AG10803 (cell line): ENCODE measurements at places on chromosomes 4 and X.

DNA sequence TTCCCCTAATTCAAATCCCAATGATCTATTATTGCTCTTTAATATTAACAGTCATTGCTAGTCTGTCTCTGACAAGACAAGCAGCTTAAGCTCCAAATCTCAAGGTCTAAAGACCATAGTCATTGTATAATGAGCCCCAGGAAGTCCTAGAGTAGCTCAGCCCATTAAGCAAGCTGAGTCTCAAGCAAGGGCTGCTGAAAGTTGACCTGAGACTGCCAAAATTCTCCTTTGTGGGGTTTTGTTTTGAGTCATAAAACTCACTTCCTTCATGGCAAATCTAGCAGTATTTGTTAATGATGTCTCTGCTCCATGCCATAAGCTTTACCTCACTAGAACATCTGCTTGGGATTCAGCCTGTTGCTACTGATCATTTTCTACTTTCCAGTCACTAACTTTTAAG lies 313.2 kb downstream of the ANTXR2 start:
- no peak for DNase-seq

GRCh38 chr4:102252171-102252570 lies 93.1 kb downstream of the SLC39A8 start:
- DNase-seq = no peak

DNA sequence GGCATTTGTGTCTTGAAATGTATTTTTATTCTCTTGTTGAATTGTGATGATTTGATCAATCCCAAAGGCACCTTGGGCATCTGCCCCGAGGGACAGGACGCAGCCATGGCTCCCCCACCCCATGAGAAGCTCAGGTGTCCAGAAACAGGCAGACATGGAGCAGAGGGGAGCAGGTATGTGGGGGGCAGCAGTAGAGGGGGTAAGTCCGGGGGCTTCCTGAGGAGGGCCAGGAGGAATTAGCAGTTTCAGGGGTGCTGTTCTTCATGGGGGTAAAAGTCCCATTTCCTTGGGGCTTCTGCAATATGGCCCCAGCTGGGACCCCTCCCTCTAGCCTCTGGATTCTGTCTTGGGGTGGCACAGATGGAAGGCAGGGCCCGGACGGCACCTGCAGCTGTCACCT lies 67.0 kb upstream of the HMX1 start:
- no peak for DNase-seq

- DNase-seq = no peak
Measured at GRCh38 chrX:28638775-28639174, 51.5 kb downstream of the IL1RAPL1 start.

- DNase-seq = no peak
Measured at GRCh38 chr4:138398322-138398721, 156.2 kb upstream of the SLC7A11 start.

DNA sequence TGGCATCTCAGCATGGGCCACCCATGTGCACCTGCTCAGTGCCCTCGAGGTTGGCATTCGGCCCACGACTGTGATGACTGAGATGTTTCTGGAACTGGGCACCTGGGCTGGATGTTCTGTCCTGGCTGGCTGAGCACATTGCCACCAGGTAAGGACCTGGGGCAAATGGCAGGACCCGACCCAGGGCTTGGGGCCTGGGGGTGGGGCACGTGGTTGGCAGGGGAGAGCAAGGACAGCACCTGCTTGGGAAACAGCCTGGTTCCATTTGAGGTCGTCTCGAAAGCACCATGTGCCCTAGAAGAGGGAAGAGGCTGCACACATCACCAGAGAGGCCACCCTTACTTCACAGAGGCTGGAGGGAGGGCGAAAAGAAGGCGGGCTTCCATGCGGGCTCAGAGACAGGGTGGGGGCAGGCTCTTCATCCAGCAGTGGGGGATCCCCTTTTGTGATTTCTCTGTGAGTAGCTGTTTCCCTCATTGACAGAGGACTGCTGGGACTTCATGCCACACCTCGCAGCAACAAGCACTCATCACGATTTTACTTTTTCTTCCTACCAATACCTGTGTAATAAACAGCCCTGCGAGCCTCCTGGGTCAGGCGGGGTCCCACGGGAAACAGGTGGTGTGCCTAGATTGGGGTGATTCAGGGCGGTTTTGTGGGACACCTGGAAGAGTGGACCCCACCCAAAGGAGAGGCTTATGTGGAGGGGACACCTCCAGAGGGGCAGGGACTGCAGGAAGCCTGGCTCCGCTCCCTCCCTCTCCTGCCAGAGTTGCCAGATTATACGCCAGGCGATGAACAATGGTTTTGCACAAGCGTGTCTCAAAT lies 12.0 kb downstream of the TMEM187 start:
- DNase-seq = no peak

- DNase-seq = peak; percentile 63
Measured at GRCh38 chr4:112604589-112604988, 32.1 kb downstream of the ZGRF1 start.

DNA sequence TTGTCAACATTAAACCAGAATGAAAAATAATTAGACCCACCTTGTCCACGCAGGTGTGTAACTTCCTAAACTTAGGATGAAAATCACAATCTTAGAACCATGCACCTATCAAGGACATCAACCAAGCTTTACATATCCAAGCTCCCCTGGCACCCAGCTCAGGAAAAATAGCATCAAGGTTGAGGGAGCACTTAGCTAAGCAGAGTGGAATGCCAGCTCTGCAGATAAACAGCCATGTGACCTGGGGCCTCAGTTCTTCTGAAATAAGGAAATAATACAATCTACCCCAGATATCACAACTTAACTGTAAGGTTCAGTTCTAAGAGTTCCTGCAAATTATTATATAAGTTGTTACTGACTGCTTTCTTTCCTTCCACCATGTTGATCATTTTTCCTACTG lies 64.7 kb downstream of the DHX15 start:
- peak; percentile 13 for DNase-seq

DNA sequence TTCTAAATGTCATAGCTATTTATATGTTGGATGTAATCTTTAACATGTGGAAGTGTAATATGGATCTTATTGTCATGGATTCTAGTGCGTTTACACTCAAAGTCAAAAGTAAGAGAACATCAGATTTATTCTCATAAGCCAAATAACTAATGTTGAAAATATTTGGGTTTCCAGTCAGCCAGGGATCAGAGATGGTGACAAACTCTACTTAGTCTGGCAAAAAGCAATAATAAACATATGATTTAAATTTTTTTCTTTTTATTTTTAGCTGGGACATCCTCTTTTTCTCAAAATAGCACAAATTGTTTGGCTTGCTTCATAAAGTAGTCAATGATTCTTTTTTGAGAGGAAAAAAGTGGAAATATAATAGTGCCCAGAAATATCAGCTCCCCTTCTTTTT lies 392.3 kb downstream of the ARHGAP24 start:
- DNase-seq = peak; percentile 62

GRCh38 chr4:110518889-110519490 lies 43.0 kb downstream of the ENPEP start:
- DNase-seq = peak; percentile 20

GRCh38 chr4:108833046-108833445 lies 70.2 kb upstream of the ETNPPL start:
- no peak for DNase-seq

DNA sequence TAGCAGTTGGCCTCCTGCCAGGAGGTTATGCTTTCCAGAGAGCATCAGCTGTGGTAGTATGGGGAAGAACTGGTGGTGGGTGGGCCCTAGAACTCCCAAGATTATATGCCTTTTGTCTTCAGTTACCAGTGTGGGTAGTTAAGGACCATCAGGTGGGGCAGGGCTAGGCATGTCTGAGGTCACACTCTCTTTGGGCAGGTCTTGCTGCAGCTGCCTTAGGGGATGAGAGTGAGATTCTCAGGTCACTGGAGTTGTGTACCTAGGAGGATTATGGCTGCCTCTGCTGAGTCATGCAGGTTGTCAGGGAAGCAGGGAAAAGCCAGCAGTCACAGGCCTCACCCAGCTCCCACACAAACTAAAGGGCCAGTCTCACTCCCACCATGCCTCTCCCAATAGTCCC lies 172.9 kb upstream of the GYPA start:
- no peak for DNase-seq

DNA sequence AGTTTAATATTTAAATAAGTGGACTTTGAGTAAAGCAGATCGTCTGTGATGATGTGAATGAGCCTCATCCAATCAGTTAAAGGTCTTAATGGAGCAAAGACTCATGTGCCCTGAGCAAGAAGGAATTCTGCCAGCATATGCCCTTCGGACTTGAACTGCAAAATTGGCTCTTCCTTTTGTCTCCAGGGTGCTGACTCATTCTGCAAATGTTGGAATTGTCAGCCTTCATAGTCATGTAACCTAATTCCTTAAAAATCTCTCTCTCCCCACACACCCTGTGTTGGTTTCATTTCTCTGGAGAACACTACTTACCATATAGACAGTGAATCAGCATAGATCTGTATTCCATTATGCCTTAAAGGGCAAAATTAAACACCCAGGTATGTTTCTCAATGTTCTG lies 609.8 kb upstream of the GALNTL6 start:
- DNase-seq = no peak

GRCh38 chr4:124883632-124884031 lies 171.1 kb upstream of the ANKRD50 start:
- DNase-seq = peak; percentile 6

DNA sequence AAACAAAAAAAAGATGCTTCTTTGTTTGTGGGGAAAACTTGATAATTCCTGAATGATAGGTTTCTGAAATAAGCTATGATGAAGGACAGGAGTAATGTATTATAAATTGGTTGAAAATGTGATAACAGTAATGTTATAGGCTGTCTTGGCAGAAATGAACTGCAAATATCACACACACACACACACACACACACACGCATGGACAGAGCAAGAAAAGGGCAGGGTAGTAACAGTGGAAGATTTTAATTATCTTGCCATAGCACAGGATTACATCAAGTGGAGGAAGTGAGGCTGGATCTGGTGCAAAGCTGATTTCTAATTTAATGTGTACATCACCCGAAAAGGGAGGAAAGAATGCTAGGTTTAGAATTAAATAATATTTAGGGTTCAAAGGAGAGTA lies 97.5 kb upstream of the CXXC4 start:
- no peak for DNase-seq

GRCh38 chr4:155822572-155822971 lies 43.5 kb downstream of the ASIC5 start:
- no peak for DNase-seq

DNA sequence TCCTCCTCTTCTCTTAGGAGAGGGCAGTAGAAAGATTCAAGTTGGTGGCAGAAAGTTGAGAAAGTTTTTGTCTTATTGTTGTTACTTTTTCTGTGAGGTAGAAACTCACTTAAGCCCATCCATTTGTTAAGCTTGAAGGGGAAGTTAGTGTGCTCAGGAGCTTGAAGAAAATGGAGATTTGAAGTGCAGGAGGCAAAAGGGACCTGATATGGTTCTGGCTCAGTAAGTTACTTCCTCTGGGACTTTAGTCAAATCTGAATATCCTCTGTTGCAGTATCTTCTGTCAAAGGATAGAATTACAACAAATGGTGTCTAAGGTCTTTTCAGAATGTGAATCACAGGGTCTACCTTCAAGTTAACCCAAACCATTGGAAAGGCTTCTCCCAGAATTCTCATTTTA lies 46.2 kb downstream of the CXCL13 start:
- no peak for DNase-seq

- no peak for DNase-seq
Measured at GRCh38 chrX:3485727-3486126, 139.3 kb upstream of the MXRA5 start.

DNA sequence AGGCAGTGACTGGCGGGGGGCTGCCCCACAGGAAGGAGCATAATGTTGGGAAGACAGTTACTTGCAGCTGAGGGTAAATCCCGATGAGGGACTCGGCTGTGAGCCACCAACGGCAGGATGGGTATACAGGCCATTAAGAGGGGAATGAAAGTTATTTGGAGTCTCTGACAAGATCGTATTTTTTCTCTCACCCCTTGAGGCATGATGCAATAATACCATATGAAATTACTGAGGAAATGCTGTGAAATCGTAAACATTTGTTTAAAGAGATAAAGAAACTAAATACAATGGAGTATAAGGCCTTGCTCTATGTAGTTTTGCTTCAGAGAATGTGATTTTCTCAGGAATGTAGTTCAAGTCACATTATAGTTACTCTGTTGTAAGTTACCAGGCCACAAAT lies 12.7 kb downstream of the IL1RAPL1 start:
- DNase-seq = no peak

- DNase-seq = no peak
Measured at GRCh38 chr4:14293582-14293981, 666.1 kb upstream of the BOD1L1 start.
